ENCODE measurements at places on chromosomes 3 and 15.

DNA sequence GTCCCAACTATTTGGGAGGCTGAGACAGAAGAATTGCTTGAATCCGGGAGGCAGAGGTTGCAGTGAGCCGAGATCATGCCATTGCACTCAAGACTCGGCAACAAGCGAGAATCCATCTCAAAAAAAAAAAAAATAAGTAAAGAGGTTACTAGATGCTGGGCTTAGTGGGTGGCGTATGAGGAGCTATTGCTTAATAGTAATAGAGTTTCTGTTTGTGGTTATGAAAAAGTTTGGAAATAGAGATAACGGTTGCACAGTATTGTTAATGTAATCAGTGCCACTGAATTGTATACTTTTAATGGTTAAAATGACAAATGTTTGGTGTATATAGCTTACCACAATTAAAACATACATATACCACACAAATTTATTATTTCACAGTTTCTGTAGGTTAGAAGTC lies 14.7 kb upstream of the HHATL start:
- no peak for DNase-seq

DNA sequence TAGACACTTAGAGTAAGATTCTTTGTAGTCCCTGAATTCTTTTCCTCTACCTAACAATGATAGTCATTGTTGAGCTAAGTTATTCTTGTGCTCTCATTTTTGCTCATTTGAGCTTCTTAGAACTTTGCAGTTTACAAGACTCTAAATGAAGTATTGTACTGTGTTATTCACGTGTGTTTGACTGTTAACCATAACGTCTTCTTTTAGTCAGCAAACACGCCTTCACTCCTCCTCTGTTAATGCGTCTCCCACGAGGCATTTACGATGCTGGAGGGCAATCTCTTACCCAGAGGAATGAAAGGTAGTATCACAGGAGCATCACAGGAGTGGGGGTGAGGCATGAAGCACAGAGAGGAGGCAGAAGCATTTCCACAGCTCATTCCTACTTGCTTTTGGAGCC lies 14.8 kb upstream of the P2RY14 start:
- no peak for DNase-seq

DNA sequence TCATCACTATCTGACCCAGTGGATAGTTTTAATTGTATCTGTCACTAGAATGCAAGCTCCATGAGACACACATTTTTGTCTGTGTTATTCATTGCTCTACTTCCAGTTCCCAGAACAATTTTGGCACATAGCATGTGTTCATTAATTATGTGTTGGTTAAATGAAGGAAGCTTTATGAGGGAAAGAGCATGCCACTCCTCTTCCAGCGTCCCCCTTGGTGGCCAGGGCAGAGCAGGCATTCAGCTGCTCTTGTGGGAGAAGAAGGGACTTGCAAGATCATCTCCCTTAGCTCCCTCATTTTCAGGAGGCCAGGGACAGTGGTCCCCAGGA lies 489 bp upstream of the GALNT15 start:
- no peak for DNase-seq

DNA sequence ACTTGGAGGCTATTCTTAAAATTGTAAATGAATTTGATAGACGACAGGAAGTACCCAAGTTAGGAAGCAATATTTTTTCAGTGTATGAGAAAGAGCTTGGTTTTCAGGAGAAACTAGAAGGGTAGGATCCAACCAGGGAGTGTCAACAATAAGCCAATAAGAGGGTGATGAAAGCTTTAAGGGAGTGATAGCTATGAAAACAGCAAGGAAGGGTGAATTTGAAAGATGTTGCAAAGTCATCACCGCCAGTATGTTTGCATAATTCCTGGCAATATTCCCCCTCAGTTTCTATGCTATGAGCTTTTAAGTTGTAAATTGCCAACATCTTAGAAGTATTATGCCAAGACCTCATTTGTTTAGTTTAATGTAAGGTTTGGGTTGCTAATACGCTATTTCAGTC lies 11.8 kb upstream of the CSTA start:
- DNase-seq: no peak

- no peak for DNase-seq
These were observed 120.9 kb downstream of the CACNA2D3 start for GRCh38 chr3:54243056-54243931.

DNA sequence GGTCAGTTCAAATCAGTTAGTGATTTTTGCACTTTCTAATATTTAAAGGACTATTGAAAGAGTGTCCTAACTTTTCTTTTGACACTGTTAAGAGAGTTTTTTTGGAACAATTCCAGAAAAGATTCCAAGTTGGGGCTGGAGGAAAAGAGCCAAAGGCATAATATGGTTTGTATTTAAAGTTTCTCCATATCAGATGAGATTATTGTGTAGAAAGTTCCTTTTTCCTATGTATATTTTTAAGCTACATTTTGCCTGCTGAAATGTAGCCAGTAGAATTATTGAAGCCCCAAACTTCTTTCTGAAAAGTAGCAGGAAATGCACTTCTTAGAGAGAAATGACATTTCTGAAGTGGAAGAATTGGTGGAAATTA lies 136.5 kb upstream of the TSC22D2 start:
- no peak for DNase-seq

- DNase-seq: no peak
These were observed 15.1 kb downstream of the CXCR6 start for GRCh38 chr3:45958321-45958791.

GRCh38 chr3:101223016-101223415 lies 97.4 kb downstream of the IMPG2 start:
- no peak for DNase-seq

DNA sequence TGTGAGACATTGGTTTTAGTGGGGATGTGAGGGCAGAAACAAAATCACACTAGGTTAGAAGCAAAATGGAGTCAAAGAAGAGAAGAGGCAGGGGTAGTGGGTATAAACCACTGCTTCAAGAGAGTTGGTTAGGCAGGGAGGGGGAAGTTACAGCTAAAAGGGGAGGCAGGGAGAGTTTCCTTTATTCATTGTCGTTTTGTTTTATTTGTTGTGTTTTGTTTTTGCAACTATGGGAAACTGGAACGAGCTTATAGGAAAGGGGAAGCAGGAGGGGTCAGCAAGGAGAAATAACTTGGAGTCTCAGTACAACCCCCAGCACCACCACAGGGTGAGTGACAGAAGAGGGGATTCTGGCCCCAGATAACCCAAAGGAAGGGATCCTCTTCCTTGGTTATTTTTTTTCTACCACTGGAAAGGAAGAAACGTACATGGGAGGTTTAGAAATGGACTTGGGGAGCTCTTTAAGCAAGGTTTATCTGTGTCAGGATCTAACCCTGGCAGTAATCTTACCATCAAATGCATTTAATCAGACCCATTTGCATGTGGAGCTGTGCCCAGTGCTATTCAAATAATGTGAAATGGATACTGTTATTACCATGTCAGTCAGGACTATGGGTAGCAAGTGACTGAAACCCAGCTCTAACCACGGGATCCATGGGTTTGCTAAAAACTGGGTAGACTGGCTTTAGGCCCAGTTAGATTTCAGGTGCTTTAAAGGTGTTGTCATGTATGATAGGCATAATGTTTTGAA lies 68.7 kb downstream of the CCNL1 start:
- DNase-seq: no peak

- DNase-seq: no peak
These were observed 472.9 kb downstream of the FOXP1 start for GRCh38 chr3:71110385-71111222.

GRCh38 chr3:117910820-117911521 lies 1123.7 kb downstream of the IGSF11 start:
- no peak for DNase-seq

DNA sequence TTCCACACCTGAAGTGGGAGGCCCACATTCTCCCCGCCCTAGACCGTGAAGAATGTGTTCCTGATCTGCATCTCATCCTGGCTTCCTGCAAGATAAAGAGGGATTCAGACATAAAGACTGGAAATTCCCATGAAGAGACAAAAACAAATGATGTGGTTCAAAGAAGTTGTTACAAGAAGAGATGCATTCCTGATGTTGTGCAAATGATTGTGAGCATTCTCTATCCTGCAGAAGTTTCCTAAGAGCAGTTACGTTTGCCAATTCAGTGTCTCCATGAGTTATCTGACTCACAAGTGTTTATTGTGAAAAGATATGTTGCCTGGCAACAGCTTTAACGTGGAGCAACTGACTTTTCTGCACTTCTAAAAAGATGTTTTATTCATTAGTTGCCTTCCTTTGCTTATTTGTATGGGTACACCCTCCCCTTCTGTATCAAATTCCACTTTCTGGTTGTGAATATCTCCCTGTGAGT lies 107.8 kb downstream of the ZIC4 start:
- no peak for DNase-seq

DNA sequence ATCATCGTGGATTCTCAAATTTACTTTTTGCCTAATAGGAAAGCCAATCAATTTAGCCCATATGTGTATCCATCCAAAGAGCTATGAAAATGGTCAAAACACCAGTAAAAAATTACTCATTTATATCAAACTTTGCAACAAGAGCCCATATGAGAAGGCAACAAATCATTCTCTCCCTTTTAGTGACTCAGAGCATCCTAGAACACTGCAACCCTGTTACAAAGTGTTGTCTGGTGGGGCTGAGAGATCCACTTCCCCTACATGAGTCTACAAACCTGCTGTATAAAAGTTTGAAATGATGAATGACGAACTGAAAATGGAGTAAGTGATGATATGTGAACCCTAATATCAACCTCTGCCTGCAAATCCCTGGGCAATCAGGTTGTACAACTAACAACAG lies 23.3 kb downstream of the PDZRN3 start:
- DNase-seq: no peak

- no peak for DNase-seq
These were observed 123.9 kb downstream of the FOXB1 start for GRCh38 chr15:60128000-60128376.

DNA sequence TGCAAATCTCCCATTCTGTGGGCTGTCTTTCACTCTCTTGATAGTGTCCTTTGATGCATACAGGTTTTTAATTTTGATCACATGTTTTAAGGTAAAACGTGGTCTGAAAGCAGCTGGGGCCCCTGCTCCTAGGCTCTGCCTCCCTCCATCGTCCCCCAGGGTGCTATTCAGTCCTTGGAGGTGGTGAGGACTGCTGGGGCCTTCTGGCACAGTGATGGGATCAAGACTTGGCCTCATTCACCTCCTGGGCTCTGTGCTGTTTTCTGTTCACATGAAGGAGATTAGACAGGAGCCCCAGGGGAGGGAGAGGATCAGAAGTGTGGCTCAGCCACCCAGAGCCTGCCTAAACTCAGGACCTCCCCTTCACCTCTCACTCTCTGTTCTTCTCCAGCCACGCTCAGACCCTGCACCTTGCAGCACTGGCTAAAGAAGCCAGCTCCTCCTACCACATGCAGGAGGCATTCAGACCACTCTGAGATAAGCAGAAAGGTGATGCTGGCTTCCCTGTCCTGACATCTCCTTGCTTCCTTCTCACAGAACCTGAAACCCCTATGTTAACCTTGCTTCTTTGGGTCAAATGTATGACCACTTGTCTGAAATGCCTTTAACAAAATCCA lies 43.9 kb downstream of the PAQR5 start:
- no peak for DNase-seq

DNA sequence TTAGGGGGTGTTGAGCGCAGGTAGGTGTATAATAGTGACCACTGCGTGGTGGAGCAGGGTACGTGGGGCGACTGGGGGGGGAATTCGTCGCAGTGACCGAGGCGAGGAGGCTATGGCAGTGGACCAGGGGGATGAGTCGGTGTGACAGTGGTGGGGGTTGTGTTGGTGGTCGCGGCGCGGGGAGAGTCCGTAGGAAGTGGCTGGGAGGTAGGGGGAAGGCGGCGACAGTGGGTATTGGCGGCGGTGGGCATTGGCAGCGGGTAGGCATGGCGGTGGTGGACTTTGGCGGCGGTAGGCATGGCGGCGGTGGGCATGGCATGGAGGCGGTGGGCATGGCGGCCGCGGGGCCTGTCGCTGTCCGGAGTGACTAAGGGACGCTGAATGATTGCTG lies 739 bp downstream of the SNRPN start:
- no peak for DNase-seq

DNA sequence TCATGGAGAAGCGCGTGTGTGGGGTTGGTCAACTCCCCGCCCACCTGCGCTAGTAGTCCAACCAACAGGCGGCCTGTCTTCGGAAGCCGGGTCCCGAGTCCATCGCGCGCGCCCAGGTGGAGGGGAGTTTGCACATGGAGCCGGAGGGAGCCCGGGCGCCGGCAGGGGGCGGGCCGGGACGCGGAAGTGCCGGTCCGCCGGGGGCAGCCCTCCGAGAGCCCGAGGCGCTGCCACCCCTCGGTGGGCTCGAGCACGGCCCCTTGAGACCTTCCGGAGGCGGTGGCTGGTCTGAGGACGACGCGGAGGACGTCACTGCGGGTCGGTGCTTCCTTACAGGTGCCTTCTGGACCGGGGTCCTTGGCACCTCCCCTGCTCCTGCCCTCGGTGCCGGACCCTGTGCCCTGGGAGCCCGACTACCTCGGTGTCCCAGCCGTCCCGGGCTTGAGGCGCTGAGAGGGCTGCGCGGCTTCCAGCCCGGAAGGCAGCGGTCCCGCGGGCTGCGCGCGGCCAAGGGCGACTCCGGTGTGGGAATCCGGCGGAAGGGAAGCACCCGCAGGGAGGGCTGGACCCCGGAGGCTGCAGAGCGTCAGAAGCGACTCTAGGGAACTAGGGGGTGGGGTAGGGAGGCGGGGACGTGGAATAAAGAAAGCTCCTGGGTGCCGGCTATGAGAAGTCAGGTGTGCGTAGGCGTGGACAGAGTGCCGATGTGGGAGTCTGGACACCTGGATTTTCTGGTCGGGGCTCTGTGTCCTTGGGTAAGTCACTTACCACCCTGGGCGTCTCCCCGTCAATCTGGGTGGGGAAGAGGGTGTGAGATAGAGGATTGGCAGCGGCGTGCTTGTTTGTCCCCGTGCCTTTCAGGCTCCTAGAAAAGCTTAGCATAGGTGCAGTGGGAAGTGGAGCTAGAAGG lies 212.3 kb downstream of the FGF12 start:
- DNase-seq: no peak

- no peak for DNase-seq
These were observed 57.5 kb downstream of the HOMER2 start for GRCh38 chr15:82894971-82895520.

DNA sequence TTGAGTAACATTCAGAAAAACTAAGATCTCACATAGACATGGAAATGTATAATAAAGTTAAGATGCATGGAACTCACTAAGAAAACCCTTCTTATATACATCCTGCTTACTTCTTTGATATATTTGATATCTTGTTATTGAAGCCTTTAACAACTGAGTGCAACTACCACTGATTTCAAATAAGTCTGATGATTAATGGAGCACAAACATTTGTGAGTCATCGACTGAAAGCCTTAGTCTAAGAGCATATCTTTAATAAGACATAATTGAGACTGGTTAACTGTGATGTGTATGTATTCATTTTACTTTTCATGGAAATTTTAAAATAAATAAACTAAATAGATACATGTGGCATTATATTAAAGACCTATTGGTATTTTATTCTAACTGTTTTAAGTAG lies 740.5 kb downstream of the EPHA3 start:
- no peak for DNase-seq

GRCh38 chr15:48720646-48721045 lies 75.1 kb upstream of the FBN1 start:
- DNase-seq: no peak

Measured in stimulated activated CD4-positive, alpha-beta T cell treated with anti-CD3 and anti-CD28 coated beads, Interleukin-1b, Interleukin-23, amount 100 ng/mL, for 1 hour (primary cell).